ENCODE measurements at places on chromosomes 1 and 21.

GRCh38 chr1:226603022-226603857 lies 54.7 kb downstream of the STUM start:
- no peak for DNase-seq

DNA sequence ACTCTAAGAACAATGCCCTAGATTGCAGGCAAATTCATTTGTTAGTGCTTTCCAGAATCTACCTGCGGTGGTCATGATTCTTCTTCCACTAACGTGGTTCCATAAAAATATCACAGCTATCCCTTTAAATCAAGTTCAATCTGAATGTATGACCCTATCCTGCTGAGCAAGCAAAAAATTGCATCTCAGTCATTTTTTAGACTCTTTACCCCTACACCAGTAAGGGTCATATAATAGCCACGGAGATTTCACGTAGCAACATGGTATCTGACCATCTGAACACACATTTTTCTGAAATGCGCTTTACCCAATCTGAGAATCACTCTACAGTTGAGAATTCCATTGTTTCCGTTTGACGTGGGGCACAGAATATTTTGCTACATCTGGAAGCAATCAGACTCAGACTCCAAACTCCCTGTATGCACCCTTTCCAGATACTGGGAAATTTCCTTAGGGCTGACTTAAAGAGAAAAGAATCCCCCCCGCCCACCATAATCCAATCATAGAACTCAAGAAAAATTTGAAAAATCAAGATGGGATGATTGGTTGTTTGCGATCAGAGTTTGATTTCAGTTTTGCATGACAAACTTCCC lies 699.2 kb upstream of the ZP4 start:
- DNase-seq, result no peak

DNA sequence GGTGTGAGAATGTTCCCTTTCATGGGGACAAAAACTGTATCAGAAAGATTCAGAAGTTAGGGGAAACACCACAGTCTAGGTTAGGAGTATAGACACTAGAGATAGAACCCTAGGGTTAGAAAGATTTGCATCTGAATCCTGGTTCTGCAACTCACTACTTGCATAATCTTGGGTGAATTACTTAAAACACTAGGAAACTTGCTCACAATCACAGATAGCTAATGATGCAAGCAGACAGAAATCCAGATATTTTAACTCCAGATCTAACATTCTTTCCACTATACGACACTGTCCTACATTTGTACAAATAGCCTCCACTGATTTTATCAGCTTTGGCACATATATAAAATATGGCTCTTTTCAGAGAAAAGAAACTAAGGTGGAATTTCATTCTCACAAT lies 30.8 kb upstream of the GLIS1 start:
- no peak for DNase-seq

GRCh38 chr1:228411548-228412430 lies 4.9 kb downstream of the TRIM17 start:
- no peak for DNase-seq

GRCh38 chr1:248611883-248612414 lies 14.4 kb upstream of the OR2T10 start:
- DNase-seq, result no peak

DNA sequence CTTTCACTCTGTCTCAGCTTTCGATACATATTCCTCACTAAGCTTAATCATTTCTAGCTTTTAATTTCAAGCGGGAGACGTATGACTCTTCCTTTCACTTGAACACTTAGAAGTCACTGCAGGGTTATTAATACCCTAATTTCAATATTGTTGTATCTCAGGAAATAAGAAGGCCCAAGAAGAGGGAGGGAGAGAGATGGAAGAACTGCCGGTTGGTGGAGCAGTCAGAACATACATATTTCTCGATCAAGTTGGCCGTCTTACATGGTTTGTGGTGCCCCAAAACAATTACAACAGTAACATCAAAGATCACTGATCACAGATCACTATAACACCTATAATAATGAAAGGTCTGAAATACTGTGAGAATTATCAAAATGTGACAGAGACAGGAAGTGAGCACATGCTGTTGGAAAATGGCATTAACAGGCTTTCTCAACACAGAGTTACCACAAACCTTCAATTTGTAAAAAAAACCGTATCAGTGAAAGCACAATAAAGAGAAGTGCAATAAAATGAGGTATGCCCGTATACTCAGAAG lies 145.4 kb upstream of the HP1BP3 start:
- no peak for DNase-seq

- DNase-seq, result no peak
Measured at GRCh38 chr1:190608282-190608681, 130.6 kb upstream of the BRINP3 start.

DNA sequence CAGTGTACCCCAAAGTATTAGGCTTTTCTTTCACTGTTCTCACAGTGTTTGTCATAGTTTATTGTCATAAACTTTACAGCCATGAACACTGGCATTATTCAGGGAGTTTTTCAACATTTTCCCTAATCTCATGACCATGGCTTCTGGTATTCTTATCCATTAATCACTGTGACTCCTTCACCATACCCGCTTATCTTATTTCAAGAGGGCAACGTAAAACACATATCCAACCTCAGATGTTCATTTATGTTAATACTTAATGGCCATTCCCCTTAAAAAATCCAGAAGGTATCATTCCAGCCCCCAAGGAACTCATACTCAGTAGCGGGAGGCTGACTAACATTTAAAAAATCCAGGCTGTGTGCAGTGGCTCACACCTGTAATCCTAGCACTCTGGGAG lies 78.5 kb upstream of the RGS4 start:
- DNase-seq, result no peak

- DNase-seq, result no peak
Measured at GRCh38 chr1:158020886-158021620, 27.6 kb downstream of the KIRREL1 start.

- DNase-seq, result no peak
Measured at GRCh38 chr1:239761509-239761908, 330.2 kb upstream of the FMN2 start.

DNA sequence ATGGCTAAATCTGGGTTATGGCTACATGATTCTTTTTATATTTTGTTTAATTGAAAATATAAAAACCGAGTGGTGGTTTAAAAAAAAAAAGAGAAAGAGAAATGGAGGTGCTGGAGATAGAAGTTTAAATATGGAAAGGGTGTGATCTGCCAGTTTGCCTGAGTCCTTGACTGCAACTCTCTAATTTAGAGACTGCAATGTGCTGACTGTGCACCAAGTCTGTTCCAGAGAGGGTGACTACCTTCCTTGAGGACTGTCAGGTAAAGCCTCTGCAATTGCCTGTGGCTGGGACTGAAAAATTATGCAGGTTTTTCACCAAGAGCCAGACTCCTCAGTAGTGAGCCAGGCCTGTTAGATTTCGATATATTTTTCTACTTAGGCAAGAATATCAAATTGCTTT lies 1326.3 kb downstream of the BRINP3 start:
- no peak for DNase-seq

- no peak for DNase-seq
Measured at GRCh38 chr21:30148906-30149305, 17.7 kb downstream of the CLDN17 start.

- no peak for DNase-seq
Measured at GRCh38 chr21:38422082-38422481, 76.2 kb downstream of the ERG start.

DNA sequence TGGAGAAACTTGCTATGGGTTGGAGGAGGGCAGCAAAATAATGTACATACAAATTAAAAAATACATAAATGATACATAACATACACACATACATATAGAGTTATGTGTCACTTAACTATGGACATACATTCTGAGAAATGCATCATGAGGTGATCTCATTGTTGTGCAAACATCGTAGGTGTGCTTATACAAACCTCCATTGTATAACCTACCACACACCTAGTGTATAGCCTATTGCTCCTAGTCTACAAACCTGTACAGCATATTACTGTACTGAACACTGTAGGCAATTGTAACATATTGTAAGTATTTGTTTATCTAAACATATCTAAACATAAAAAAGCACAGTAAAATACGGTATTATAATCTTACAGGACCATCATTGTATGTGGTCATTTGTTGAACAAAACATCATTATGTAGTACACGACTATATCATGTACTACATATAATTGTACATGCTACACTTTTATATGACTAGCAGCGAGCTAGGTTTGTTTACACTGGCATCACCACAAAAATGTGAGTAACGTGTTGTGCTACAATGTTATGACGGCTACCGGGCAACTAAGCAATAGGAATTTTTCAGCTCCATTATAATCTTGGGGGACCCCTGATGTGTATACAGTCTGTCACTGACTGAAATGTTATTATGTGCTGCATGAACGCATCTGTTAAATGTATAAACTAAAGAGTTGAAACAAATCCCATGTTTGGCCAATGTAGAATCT lies 35.5 kb downstream of the ITGB3BP start:
- no peak for DNase-seq

GRCh38 chr1:202217951-202218350 lies 24.4 kb downstream of the LGR6 start:
- DNase-seq, result no peak

GRCh38 chr1:24965571-24965930 lies 35.5 kb upstream of the RUNX3 start:
- no peak for DNase-seq

DNA sequence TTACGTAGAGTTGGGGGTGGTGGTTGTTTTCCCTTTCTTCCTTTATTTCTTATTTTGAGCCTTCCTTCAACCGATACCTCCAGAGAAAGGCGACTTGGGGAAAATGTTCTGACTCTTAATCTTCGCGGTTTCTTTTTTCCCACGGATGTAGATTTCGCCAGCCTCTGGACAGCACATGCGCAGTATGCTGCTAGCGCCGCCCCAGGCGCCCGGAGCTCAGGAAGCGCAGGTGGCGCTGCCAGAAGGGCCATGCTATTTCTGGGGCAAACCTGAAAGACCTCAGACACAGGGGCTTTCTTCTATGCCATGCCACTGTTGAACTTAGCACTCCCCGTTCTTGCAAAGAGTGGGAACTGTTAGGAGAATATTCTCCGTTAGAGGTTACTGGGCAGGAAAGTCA lies 392.1 kb downstream of the KIF26B start:
- DNase-seq, result no peak

GRCh38 chr1:64675718-64676345 lies 69.0 kb upstream of the RAVER2 start:
- DNase-seq, result no peak

DNA sequence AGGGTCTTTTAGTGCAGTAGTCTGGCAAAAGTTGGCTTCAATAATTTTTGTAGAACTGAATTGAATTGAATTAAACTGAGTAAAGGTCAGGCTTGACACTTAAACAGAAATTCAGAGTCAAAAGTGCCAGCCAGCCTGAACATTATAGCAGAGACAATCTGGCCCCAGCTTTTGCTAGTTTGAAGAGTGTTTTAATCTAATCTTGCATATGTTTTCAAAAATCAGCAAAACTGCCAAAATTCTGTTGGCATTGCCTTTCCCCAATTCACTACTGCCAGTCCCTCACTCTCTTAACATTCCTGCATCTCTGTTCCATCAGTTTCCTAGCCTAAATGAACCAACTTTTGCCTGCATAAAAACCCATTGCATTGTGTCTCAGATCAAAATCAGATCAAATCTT lies 403.8 kb downstream of the NUF2 start:
- DNase-seq, result no peak

- DNase-seq, result no peak
Measured at GRCh38 chr1:65762081-65762862, 30.4 kb upstream of the PDE4B start.

DNA sequence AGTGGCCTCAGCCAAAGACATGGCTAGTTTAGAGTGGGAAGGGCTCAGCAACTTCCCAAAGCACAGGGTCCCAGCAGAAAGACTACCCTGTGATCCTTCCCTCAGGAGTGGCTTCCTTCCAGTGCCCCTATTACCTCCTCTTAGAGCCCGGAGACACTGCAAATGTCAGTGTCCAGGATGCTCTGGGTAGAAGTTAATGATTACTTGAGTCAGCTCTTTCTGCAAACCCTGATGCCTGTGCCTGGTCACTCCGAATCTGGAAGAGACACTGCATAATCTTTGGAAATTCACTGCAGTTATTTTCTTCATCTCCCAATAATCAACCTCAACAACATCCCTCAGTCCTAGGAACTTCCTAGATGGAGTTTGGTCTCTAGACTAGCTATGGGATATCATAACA lies 27.2 kb upstream of the MGST3 start:
- no peak for DNase-seq

- no peak for DNase-seq
Measured at GRCh38 chr1:176102768-176103350, 104.2 kb downstream of the COP1 start.

- no peak for DNase-seq
Measured at GRCh38 chr1:180863158-180863775, 49.4 kb upstream of the KIAA1614 start.

GRCh38 chr1:183622884-183623785 lies 12.4 kb downstream of the ARPC5 start:
- DNase-seq, result peak; percentile 45

DNA sequence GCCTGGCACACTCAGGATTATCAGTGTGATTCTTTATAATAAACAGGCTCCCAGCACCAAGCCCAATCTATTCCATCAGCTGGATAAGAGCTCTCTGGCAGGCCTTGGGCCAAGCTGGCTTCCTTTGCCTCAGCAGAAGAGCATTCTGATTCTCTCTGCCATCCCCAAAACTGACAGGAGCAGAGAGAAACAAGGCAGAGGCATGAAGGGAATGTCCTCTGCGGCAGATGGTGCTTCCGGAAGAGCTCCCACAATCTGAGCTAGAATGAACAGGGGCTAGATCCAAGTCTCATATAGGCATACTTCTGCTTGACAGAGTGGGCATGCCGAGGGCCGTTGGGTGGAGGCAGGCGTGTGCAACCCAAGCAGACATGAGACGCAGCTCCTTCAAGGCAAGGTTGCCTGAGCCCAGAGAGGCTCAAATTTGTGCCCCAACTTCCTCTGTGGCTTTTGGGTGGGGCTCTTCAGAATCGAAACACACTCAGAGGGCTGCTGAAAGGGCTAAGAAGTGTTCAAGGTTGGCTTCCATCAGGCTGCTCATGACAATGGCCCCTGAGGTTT lies 4.0 kb downstream of the CAPN2 start:
- peak; percentile 74 for DNase-seq

GRCh38 chr21:30194701-30195299 lies 21.1 kb downstream of the CLDN8 start:
- DNase-seq, result no peak

GRCh38 chr1:218473522-218473921 lies 128.4 kb downstream of the TGFB2 start:
- no peak for DNase-seq

- DNase-seq, result no peak
Measured at GRCh38 chr1:219188331-219188803, 14.7 kb downstream of the LYPLAL1 start.

DNA sequence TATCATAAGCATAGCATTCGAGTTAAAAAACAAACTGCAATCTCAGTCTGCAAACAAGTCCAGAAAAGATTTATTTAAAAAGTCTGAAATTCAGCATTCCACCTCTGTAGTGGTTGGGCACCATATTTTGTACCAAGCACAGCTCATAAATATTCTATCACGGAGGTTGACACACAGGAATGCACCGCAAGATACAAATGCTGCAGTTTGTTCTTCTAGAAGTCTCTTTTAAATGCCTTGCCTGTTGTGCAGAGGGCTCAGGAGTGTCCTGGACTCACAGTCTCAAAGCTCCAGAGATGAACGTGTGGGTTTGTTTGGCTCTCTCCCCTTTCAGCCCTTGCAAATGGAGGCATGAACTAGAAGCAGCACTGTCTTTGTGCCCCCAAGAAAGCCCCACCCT lies 212.4 kb upstream of the USP24 start:
- no peak for DNase-seq

Measured in GM12864 (cell line).